ENCODE measurements at places on chromosomes 2 and 18. TPM values are rescaled to one million over a fixed set of nuclear protein-coding genes. Genes with fewer than 3 reads are reported as not detected.

ATP6V1B1 gene
- not detected for total RNA-seq

NXPH2 gene
- not detected for total RNA-seq

- no peaks in the 10 kb centered on the region for H3K36me3 ChIP-seq
- no peak overlapping the region for H3K27ac ChIP-seq
- H3K4me3 ChIP-seq: no peak overlapping the region
- peaks cover 3% of the 10 kb centered on the region for H3K4me1 ChIP-seq
- no peak for DNase-seq
These were observed 64.0 kb downstream of the REL start for GRCh38 chr2:60945341-60945740.

DNA sequence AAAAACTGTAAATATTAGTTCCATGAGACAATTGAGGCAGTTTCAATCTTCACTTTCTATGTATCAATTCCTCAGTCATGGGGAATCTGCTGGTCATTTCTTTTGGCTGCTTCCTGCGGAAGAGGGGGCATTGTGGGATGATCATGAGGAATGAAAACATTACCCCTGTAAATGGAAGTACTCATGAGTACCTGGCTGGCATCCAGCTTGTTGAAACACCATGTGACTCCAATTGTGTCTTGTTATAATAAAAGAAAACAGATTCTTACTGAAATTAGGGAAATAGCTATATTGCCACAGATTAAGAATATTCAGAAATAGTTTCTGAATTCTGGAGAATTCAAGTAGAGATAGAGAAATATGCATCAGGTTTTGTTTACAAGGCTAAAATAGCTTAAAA, 41.6 kb upstream of the GPR39 start:
- no peak for DNase-seq
- H3K4me1 ChIP-seq: no peaks in the 10 kb centered on the region
- no peak overlapping the region for H3K4me3 ChIP-seq
- no peaks in the 10 kb centered on the region for H3K27me3 ChIP-seq

- H3K4me3 ChIP-seq: peak overlapping the region; percentile 87
- no peak for DNase-seq
- no peaks in the 10 kb centered on the region for H3K27me3 ChIP-seq
- no peaks in the 10 kb centered on the region for H3K4me1 ChIP-seq
- no peaks in the 10 kb centered on the region for H3K36me3 ChIP-seq
These were observed 1.2 kb downstream of the ANTXR1 start for GRCh38 chr2:69013840-69014821.
